ENCODE measurements at places on chromosomes 16 and 17.

DNA sequence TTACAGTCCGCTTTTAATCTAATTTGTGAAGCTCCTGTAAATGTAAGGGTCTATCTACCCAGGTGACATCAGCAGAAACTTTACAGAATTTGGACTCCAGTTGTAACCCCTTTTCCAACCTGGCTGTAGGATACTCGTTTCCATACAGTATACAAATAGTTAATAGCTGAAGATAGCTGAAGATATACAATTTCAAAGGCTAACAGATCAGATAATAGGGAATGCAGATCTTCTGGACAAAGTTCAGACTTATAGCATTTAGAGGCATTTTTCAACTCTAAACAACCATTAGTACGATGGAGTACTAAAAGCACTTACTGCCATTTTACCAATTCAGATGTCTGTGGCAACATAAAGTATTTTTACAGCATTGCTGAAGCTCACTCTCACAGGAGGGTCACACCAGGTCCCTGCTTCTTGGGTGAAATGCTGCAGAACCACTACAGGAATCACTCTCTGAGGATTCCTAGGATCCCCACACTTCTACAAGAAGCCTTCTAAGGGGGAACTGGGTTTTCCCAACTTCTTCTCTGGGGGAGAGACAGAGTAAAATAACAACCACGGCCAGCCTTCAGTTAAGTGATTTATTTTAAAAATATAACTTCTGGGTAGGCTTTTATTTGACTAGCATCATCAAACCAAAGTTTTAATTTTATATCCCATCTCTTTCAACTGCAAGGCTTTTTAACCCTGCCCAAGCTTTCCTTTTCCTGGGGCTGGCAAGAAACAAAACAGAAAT, 2.9 kb downstream of the VEZF1 start:
- no peak for DNase-seq

DNA sequence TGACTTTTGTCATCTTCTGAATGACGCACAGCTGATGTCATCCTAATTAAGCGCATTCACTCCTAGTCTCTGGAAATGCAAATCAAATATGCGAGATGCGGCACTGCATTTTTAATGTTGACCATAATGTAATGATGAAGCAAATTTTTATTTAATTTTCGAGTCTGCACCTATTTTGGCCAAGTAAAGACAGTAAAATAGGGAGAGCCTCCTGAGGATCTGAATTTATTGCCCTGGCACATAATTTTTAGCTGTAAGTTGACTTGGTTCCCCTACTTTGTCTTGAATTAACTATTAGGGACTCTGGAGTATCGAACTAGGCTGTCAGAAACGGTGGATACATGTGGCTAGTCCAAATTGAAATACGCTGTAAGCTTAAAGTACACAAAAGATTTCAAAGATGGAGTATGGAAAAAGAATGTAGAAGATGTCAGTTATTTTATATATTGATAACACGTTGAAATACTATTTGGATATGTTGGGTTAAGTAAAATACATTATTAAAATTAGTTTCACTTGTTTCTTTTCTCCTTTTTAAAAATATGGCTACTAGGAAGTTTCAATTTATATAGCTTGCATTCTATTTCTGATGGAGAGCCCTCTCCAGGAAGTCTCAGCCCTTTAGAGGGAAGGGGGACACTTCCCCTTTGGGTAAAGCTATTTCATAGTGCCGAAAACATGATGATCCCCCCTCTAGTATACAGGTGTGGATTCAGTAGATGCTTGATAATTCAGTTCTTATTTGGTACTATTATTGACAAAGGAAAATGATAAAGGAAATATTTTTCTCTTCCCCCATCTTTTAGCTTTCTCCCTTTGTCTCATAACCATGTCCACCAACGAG, 991 bp downstream of the KPNA2 start:
- DNase-seq, result no peak

DNA sequence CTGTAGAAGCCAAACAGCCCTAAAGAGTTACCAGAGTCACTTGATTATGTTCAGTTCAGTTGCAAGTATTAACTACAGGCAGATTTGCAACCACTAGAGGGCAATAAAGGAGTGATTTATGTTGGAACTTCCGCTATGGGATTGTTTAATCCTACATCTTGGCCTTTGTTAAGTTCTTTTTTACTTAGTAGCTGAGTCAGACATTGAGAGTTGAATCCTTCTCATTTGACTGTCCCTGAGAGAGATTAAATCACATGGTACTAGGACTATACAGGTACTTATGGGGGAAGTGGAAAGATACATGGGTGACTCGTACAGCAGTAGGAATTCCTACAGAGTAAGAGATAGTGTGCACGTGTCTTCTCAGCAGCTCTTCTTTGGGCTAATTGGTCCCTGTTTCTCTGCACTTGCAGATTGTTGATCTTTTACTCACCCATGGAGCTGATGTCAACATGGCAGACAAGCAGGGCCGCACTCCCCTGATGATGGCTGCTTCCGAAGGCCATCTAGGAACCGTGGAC, 40.3 kb downstream of the CYB561 start:
- DNase-seq, result no peak

GRCh38 chr16:30896261-30896888, at the start of gene CTF1:
CTF1 (plus strand) TSS chr16:30896614; CDS start chr16:30896644, 30 bp downstream.
- DNase-seq, result no peak

GRCh38 chr16:30731411-30731810, 16.8 kb upstream of the PHKG2 start:
- no peak for DNase-seq

- DNase-seq, result no peak
Observed at GRCh38 chr17:10205549-10206185, 7.3 kb upstream of the GAS7 start.

DNA sequence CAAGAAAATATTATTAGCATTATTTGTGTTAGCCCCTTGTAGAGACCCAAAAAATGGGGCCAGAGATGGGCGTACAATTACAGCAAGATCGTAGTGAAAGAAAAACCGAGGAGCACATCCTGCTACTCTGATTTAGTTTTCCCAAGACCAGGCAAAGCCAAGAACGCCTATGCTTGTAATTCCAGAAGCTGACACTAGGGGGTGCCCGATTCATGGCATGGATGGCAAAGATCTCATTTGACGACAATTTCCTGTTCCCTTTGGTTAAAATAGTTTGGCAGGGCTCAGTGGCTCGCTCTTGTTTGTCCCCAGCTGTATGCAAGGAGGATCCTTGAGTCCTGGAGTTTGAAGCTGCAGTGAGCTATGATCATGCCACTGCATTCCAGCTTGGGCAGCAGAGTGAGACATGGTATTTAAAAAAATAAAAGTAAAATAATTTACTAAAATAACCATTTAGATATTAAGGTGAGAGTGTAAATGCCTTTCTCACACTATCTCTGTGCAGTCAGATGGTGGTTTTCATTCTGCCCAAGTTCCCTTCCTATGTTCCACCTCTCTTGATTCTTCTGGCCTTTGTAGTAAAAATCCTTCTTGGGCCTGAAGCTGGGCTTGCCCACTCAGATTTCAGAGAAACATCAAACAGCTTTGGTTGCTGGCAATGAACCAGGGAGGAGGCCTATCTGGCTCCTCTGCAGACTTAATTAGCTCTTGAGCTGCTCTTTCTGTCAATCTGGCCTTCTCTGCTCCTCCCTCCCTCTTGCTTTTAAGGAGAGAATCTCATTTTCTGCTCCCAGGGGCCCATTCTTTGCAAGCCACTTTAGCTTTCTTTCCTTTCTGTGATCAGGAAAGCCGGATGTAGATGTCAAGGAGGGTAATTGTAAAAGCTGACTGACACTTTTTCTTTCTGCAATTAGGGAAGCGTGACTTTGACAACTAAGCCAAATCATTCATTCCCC, 31.2 kb downstream of the TMEM238L start:
- DNase-seq, result no peak

DNA sequence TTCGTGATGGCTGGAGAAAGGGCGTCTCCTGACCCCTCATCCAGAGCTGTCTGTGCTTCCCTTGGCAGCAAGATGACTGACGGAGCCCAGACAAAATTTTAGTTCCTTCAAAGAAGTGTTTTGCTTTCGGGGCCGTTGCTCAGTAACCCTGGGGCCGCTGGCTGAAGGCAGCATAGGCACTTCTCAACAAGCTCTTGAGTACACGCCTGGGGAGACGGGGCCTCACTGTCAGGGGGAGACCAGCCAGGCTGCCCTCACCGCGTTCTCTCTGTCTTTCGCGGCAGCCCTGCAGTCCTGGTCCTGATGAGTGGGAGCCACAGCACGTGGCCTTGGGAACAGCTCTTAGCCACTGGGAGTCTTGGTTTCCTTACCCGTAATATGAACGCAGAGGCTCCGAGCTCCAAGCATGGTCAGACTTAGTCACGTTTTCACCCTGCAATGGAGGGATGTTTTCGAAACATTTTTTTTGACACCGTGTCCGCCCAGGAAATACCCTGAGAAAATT, 86.0 kb downstream of the IRF8 start:
- no peak for DNase-seq

GRCh38 chr16:87697792-87698191, 68.0 kb downstream of the KLHDC4 start:
- no peak for DNase-seq

DNA sequence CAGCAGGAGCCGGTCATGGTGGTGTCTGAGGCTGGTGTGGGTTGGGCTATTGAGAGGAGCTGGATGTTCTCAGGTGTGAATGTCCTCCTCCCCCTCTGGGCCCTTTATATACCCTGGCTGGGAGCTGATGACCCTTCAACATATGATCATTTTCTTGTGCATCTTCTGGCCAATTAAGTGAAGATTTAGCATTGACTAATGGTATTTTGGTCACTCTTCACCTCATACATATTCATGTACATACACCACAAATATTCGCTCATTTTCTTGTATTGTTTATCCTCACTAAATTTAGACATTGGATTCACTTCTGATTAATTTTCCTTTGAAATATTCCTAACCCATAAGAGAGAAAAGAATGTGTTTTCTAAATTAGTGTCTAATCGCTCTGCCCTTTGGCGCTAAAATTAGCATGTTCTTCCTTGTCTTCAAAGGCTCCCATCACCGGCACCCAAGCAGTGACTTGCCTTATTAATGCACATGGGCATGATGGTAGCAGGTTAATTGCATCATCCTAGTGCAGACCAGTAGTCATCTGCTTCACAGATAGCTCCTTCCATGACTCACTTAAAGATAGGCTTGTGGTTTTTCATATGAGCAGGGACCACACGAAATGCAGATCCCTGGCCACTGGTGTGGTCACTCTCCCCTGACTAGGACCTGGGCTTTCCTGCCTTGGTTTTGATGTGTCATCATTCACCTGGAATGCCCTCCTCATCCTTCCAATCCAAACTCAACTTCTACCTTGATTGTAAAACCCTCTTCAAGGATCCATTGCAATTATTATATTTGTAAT, at the start of gene KRTAP2-4:
TSS of gene KRTAP2-4 (minus strand) at position 51 of the 796 bp plus-strand sequence. CDS start at position 17, 34 bp downstream.
- no peak for DNase-seq

DNA sequence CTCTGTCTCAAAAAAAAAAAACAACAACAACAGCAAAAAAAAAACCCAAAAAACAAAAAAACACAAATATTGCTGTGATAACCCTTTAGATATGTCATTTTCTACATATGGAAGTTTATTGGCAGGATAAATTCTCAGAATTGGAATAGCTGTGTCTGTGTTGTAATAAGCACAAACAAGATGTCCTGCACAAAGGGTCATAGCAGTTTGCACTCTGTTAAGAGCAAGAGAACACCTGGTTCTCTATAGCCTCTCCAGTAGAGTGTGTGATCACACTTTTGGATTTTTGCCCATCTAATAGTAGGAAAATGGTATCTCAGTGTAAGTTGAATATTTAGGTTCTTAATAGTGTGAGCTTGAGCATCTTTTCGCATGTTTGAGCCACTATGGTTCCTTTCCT, 60.4 kb downstream of the USP43 start:
- DNase-seq, result no peak

DNA sequence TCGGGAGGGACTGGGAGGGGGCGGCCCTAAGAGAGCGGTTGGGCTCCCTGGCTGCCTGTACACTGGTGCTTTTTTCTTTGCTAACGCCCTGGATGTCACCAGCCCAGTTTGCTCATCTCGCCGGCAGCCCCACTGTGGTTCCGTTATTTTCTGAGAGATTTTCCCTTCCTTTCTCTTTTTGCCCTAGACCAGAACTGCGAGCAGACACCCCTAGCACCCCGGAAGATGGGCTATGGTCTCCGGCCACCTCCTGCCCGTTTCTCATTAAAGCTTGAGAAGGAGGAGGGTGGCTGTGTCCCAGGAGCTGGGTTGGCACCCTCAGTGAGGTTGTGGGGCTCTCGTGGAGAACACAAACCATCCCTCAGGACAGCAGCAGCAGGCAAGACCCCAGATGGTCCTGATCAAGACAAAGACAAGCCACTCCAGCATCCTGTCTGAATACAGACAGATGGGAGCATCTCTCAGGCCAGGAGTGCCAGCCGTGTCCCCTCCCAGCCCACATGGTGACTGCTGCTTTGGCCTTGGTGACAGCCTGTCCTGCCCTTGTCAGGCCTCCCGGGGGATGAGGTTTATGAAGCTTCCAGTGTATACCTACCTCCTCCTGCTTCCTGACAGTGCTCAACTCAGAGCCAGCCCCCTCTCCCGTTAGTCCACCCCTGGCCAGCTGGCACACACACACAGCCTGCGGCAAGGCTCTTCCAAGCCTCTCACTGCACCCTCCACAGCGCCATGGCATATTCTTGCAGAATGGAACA, 77.2 kb downstream of the KCNJ12 start:
- DNase-seq, result no peak

DNA sequence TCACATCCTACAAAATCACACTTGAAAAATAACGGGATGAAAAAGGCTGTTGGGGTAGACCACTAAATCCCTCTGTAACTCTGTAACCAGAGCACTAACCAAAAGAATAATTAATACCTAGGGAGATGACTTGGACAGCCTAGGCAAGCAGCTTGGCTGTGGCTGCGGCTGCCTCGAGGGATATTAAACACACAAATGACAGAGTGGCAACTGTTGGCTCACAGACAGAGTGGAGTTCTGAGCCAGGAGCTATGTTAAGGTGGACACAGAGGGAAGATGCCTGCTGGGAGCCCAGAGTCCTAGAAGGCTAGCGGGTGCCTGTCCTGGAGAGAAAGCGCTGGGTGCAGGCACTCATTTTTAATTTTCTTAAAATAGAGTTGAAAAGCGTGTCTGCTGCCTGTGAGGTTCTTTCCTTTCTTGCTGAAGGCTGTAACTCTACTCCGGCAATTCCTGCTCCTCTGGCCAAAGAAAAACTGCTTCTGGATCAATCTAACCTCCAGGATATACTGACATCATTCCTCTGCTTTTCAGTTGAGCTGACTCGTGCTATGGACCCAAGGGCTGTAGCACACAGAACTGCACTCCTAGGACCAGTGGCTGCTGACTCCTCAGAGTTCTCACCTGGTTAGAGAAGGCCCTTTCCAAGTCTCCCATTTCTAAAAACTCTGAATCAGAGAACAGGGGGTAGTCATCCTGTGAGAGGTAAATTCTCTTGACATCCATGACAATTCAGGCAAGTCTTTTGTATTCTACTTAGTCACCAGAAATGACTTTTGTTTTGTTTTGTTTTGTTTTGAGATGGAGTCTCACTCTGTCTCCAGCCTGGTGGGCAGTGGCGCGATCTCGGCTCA, 147.9 kb downstream of the STX8 start:
- no peak for DNase-seq

GRCh38 chr16:73210686-73211085, 162.8 kb upstream of the ZFHX3 start:
- no peak for DNase-seq

GRCh38 chr17:63406689-63407330, 39.3 kb downstream of the CYB561 start:
- DNase-seq, result peak; percentile 50

Measured in GM19239 (cell line).